ENCODE measurements at places on chromosomes 2 and 18.

DNA sequence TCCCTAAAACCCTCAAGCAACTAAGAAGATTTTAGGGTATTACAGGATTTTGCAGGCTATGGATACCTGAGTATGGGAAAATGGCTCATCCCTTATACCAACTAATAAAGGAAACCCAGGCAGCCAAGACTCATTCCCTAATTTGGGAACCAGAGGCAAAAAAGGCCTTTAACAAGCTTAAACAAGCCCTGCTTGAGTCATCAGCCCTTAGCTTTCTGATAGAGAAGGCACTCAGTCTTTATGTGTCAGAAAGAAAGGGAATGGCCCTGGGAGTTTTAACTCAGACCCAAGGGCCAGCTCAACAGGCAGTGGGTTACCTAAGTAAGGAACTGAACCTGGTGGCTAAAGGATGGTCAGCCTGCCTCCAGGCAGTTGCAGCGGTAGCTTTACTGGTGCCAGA, 96.9 kb upstream of the RMP24 start:
- no peak for DNase-seq

GRCh38 chr2:65537651-65538385, 105.4 kb upstream of the SPRED2 start:
- DNase-seq = no peak

DNA sequence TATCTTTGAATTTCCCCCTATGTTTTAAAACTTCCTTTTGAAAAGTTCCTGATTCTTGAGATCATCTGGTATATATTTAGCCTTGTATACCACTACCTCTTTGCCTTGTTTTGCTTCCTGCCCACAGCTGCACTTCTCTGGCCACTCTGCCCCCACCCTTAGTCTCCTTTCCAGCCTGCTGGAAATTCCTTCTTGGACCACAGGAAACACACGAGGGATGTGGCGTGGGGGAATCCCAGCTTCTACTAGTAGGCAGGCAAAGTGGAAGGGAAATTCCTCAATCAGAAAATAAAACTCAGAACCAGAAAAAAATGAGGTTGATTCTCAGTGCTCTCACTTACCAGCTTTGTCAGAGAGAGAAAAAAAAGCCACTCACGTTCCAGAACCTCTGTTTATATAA, 13.4 kb downstream of the IL18RAP start:
- DNase-seq = no peak

DNA sequence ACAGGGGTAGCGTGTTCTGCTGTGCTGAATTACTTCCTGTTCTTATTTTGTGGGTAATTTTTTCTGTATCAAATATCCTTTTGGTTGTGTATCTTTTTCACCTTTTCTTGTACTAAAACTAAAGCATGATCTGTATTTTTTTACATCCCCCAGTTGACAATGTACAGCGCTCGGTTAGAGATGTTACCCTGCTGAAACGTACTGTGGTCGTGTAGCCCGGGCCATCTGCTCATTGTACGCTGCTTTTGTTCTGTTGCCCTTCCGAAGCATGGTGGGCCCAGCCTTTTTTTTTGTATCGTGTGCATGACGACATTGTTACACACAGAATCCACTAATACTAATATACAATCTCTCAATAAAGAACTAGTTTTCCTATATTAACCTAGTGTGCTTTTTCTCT, 233.1 kb downstream of the HAUS1 start:
- DNase-seq = no peak

DNA sequence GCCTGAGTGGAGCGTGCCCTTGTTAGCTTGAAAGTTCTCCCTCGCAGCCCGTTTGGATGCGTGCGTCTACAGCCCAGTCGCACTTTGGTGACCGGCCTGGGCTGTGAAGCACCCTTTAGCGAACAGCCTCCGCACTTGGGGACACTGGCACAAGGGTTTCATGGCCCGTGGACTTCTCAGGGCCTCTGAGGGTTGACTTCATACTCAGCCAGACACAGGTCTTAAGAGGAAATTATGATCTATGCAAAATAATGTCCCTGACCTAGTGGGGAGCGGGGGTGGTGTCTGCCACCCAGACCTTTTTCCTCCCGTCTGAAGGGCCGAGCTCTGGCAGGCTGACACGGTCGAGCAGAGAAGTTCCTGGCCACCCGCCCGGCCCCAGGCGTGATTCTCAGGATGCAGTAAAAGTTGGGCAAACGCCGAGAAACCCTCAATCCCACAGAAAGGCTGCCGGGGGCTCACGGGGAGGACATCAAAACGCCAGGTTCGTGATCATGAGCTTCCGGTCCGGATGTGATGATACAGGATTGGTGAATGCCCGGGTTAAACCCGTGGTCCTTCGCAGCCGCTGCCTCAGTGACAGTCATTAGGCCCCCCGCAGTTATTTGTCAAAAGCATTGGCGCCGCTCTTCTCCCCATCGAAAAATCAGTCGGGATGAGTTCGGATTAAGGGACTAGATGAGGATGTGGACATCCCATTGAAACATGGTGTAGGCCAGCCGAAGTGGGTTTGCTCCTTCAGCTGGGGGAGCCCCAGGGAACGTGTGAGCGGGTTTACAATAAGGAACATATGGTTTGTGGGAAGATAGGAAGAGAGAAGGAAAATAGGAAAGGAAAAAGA, 3.6 kb upstream of the PAX3 start:
- no peak for DNase-seq

GRCh38 chr2:23355001-23355400, 30.0 kb upstream of the KLHL29 start:
- no peak for DNase-seq

GRCh38 chr2:104504331-104505073, 349.4 kb upstream of the POU3F3 start:
- DNase-seq = no peak

- no peak for DNase-seq
Observed at GRCh38 chr2:22596306-22596705, 788.7 kb upstream of the KLHL29 start.

DNA sequence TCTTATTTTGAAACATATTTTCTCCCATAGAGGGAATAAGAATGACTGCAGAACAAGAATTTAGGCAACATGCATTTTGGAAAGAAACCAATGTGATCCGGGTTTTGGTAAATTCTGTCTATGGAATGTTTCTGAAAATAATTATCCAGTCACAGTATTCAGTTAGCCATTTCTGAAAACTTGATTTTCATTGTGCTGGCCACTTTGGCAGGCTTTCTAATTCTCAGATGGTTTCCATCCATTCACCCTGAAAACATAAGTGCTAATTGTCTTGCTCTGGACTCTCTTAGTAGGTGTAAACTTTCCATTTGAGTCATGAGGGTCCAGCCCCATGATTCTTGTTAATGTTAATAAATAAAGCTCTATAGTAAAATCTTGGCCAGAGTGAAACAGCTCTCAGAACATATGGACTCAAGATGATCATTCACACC, 176.5 kb downstream of the RBM43 start:
- DNase-seq = no peak

GRCh38 chr2:203437511-203437910, 97.6 kb downstream of the RAPH1 start:
- no peak for DNase-seq

DNA sequence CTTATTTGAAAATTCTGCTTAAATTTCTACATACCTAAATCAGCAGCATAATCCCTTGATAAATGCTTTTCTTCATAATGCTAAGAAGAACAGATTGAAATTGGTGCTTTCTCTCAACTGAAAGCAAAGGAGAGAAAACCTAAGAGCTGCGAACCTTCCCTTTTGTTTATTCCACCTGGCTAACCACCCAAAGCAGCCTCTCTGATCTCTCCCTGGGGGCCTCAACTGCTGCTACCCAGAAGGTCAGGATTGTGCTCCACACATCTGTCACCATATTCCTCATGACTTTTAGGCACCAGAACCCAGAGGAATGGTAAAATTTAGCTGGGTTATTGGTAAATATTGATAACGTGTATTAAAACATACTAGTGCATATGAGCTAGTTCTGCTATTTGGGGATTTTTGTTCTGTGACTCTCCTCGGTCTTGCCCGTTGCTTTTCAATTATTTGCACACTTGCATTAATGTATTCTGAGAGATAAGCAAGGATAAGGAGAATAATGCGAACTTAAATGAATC, 334.1 kb downstream of the RIT2 start:
- DNase-seq = no peak

DNA sequence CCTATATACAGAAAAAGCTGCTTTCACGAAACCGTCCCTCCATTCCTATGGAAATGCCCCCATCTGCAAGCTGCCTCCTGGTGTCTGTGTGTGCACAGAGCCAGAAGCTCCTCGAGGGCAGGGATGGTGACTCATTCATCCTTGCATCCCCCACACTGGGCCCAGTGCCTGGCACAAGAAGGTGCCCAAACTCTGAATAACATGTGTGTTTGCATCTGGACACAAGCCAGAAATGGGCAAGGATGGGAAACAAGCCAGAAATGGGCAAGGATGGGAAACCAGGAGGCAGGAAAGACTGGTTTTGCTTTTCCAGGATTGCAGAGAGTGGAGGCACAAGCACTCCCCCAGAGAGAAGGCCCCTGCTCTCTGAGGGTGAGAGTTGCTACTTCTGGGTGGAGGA, 313.9 kb downstream of the CELF4 start:
- no peak for DNase-seq

DNA sequence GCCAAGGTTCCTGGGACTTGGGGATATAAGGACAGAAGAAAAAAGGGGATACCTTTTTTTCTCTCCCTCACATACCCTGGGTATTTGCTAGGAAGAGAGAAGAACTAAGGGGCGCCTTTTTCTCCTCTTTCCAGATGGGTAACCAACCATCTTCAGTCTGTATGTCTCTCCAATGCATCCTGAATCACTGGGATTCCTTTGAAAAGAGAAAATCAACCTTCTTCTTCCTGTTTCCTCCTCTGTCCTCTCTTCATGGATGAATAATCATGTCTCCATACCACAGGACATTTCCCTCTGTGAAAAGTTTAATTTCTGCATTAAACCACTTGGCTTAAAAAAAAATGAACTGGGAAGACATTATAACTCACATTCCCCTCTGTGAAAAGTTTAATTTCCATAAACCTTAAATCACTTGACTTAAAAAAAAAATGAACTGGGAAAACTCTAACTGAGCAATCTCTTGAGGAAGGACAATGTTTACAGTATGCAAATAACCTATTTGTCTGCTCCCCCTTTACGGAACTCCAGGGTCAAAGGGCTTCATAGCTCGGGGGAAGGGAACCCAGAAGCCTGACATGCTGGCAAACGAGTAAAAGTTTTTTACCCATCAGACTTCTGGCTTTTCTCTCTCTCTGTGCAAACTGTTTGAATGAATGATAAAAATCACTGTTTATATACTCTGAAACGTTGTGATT, 56.7 kb upstream of the FAM98A start:
- DNase-seq = no peak

GRCh38 chr2:35978218-35978617, 377.4 kb upstream of the CRIM1 start:
- peak; percentile 2 for DNase-seq

DNA sequence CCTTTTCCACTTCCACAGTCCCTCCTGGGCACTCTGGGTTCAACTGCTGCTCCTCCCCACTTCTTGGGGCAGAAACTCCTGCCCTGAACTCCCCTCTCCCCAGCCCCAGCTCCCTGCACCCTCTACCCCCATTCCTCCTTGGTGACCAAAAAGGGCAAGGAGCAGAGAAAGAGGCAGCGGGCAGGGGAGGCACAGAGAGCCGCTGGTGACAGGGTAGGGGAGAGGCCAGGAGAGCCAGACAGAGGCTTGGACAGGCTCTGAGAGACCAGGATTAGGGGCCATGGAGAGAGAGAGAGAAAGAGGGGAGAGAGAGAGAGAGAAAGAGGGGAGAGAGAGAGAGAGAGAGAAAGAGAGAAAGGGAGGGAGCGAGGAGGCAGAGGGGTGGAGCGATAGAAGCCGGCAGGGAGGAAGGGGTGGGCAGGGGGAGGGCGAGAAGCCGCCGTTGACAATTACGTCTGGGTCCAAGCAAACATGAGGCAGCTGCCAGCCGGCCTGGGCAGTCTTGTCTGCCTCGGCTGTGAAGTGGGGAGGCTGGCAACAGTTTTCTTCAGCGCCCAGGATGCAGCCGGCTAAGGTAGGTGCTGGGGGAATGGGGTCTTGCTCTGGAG, at the start of gene KCNIP3:
TSS of gene KCNIP3 (plus strand) at position 468 of the 608 bp plus-strand sequence. CDS start at position 560, 92 bp downstream.
- no peak for DNase-seq

- DNase-seq = no peak
Observed at GRCh38 chr18:59876310-59876626, 23.5 kb upstream of the PMAIP1 start.

DNA sequence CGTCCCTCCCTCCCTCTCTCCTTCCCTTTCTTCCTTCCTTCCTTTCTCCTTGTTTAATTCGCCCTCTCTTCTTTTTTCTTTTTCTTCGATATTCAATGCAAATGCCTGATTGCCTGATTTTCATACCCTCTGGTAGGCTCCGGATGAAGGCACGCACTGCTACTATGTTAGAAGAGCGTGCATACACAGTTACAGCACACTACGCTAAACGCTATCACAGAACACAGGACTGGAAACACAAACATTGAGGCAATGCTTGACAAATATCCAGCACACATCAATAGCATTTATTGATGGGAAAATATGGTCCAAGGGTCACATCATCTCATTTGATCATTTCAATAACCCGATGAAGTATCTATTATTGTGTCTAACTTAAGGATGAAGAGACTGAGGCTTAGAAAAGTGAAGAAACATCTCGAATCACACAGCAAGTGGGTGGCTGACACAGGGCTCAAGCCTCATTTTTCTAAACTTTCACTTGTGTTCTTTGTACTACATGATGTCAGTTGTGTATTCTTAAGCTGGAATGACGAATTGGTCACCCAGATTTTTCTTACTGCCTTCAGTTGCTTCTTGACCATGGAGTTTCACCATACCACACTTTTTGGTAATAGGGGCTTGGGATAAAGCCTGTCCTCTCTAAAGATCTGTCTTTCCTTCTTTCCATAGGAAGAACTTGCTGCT, 101.8 kb downstream of the TRIB2 start:
- no peak for DNase-seq

DNA sequence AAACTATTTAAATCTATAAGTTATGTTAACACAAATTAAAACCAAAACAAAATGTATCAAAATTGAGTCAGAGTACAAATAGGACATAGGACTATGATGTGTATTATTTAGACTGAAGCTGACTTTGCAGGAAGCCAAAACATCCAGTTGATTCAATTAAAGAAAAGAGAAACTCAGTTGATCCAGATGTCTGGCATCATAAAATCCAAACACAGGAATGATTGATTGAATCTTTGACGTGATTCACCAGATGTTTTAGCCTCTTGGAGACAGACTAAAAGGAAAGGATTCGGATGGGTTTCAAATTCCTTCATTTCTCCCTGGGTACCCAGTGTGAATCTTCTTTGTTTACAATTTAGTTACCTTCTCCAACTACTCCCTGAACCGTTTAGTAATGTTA, 272.9 kb downstream of the IRS1 start:
- no peak for DNase-seq

DNA sequence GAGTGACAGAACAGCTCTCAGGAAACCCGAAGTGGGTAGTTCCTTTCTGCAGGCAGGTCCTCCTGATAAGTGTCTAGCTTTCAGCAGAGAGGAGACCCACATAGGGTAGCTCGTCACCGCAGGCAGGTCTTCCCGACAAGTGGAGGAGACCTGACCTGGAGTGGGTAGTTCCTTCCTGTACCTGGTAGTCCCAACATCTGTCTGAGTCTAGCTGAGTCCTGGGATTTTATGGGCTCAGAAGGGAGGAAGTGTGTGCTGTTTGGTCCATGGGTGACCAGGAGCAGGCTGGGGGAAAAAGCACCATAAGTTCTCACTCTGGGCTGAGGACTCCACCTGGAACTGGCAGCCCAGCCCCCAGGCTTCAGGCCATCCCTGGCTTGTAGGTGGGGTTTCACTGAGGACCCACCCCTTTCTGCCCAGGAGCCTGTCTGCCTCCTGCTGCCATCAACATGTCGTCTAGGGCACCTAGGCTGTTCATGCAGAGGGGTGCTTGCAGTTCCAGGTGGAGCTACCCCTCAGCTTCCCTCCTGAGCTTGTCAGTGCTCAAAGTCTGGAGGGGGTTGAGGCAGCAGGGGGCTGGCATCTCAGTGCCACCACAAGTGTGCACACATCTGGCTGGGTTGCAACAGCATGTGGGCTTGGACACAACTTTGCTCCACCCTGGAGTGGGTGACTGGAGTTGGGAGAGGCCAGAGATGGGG, 9.4 kb downstream of the DYSF start:
- DNase-seq = no peak

All from T-helper 2 cell (primary cell).